Heart left ventricle (tissue), 16 donors: ENCODE measurements at places on chromosomes 5 and 9.

GRCh38 chr5:22605473-22605872 is 247.7 kb downstream of the CDH12 start:
- DNase-seq: no peak

- DNase-seq: no peak
Observed at GRCh38 chr9:10785255-10785654, 172.5 kb upstream of the PTPRD start.

GRCh38 chr9:72635197-72635596 is 113.8 kb downstream of the TMC1 start:
- no peak for DNase-seq

DNA sequence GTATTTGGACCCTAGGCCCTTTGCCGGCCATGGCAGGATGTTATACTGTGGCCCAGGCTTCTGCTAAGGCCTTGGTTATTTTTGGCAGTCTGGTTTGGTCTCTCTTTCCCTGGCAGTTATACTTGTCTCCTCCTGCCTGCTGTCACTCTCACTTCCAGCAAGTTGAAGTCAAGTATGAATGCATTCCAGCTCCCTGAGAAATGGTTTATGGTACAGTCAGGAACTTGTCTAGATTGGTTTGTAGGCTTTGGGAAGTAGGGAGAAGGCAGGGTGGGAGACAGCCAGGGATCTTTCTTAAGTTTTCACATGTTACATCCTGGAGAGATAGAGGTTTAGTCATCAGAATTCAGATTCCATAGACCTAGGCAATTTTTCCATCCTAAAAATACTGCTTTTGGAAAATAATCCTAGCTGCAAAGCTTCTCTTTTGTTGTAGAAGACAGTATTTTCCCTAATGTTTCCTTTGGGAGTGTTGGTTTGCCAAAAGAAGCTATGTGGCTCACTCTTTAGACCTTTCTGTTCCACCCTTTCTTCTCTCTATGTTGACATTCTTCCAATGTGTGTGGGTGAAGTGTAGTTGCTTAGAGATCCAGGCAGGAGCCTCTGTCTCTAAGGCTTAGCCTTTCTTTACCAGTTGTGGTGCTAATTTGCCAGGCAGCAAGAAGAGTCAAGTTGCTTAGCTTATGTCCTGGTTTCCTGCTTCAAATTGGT is 2.5 kb upstream of the KDM3B start:
- no peak for DNase-seq

DNA sequence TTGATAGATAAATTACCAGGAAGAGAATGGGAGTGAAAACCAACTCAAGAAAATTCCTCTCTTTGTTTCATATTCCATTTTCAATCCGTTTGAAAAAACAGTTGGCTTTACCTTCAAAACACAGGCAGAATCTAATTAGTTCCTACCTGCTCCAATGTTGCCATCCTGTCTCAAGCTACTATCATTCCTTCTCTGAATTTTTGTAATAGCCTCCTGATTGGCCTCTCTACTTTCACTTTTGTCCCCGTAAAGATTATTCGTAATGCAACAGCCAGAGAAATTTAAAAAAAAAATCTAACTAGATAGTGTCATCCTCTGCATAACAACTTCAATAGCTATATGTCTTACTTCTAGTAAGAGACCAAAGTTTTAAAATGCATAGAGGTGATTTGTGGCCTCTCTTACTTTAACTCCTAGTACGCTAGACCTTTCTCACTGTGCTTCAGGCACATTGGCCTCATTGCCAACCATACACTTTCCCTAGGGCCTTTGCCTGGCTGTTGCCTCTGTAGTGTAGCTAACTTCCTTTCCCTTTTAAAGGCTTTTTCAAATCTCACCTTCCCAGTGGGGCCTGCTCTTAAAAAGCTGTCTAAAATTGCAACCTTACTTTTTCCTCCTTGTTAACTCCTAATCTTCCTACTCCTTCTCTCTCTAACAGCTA is 311.3 kb upstream of the GRIN3A start:
- DNase-seq: no peak

DNA sequence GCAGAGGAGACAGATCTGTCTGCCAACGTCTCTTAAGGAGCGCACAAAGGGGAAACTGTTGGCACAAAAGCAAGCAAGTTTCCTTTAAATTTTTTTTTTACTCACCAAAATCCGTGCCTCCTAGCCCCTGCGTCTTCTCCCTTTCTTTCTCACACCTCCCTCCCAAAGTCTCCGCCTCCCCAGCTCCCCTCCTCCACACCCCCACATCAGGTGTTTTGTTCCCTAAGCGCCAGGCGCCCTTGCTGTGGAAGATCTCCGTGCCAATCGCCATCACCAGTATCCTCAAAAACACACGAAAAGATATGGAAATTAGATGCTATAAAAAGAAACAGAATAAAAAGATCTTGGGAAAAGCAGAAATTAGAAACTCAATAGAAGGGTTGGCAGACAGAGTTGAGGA is 87.6 kb downstream of the DRD1 start:
- DNase-seq: no peak

DNA sequence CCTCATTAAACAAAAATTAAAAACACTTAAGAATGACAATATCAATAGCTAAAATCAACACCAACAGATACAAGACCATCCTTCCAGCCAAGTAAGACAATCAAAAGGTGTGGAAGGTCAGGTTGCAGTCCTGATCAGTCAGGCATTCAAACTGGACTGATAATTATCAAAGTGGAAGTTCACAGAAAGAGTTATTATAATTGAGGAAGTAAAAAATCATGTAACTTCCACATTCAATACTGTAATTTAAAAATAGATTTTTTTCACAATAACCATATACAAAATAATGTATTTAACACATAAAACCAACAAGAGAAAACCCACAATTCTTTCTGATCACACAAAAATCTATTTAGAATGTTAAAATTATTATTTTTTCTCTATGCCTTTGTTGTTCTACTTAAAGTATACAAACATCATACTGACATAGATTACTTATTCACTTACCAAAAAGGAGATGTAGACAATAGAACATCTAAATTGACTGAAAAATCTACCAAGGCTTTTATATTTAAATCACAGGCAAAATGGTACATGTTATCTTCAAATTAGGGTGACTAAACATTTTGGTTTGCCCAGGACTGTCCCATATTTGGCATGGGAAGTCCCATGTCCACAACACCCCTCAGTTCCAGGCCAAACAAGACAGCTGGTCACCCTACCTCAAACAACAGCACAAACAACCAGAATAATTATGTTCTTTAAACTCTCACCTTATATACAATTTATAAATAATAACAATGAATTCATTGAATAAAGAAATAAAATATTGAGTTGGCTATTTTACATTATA is 142.5 kb upstream of the SLC24A2 start:
- no peak for DNase-seq

DNA sequence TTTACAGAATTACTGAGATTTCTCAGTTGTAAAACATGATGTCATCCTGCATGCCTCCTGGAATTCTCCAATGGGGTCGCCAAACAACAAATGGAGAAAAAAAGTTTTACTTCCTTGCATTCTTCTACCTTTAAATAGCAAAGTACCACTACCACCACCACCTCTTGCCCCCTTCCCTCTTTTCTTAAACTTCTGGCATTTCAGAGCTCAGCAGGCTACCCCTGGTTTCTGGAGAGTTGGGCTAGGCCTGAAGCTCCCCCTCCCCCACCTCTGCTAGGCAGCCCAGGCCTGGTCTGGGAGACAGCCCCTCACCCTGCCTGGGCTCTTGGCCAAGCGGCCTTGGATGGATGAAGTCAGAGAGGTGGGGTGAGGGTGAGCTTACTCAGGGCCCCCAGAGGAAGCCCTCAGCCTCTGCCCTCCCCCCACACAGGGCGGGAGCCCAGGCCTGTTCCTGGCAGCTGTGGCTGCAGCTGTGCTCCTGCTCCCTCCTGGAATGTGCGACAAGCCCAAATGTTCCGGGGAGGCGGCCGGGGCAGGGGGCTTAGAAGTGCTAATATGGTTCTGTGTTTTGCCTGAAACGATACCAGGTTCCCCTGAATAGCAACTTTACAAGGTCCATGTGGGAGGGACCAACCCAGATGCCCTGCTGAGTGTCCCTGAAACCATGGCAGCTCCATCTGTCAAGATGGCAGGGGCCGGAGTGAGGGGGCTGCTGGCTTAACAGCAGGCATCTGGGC is 6.0 kb upstream of the CCIN start:
- peak; percentile 79 for DNase-seq

DNA sequence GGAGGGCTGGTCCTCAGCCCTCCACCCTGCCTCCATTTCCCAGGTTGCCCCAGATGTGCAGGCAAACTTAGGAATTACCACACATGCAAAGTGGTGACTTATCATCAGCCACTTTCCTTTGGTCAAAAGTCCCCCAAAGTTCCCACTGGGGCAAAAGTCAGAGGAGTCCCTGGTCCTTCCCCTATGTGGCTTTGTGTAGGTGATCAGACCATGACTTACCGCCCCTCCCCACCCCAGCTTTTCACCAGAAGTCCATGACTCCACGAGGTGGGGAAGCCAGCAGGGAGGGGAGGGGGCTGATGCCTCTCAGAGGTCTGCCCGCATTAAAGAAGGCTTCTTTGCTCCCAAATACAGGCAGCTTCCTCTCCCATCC is 5.8 kb downstream of the TRAF1 start:
- no peak for DNase-seq

DNA sequence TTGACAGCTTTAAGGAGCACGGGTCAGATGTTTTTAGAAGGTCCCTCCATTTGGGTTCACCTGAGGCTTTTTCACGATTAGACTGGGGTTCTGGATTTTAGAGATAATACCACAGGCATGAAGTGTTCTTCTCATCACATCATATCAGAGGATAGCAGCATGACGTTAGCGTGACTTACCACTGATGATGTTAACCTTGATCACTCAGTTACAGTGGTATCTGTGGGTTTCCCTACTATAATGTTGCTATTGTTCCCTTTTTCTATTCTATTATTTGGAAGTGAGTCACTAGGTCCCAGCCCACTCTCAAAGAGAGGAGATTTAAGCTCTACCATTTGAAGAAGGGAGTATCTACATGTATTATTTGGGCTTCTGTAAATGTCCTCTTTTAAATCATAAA is 300.0 kb downstream of the MAST4 start:
- no peak for DNase-seq

DNA sequence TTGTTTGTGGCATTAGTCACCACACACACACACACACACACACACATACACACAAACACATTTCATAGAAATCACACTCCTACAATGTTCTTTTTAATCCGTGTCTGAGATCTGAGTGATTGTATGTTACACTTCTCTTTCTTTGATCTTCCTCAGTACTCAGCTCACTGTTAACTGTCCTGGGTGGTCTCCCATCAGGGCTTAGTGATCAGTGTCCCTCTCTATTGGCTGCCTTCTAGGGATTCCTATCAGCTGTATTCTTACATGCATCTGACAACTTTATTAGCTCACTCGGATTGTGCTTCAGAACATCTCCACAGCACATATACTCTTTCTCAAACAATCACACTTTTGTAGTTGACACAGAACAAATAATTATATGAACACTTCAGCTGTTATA is 170.2 kb upstream of the POU5F2 start:
- no peak for DNase-seq

DNA sequence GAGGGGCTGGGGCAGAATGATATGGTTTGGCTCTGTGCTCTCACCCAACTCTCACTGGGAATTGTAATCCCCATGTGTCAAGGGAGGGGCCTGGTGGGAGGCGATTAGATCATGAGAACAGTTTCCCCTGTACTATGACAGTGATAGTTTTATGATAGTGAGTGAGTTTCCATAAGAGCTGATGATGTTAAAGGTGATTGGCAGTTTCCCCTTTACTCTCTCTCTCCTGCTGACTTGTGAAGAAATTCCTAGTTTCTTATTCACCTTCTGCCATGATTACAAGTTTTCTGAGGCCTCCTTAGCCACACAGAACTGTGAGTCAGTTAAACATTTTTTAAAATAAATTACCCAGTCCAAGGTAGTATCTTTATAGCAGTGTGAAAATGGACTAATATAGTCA is 120.4 kb upstream of the CDH9 start:
- DNase-seq: no peak

GRCh38 chr5:149585910-149586309 is 4.6 kb downstream of the ARHGEF37 start:
- DNase-seq: no peak

GRCh38 chr9:29068461-29068860 is 1495.2 kb upstream of the C9orf72 start:
- DNase-seq: no peak

- DNase-seq: no peak
Observed at GRCh38 chr9:74920944-74921626, 31.6 kb downstream of the C9orf40 start.

- no peak for DNase-seq
Observed at GRCh38 chr5:44932922-44933585, 124.3 kb downstream of the MRPS30 start.

- DNase-seq: no peak
Observed at GRCh38 chr5:99349787-99350186, 421.0 kb upstream of the CHD1 start.

DNA sequence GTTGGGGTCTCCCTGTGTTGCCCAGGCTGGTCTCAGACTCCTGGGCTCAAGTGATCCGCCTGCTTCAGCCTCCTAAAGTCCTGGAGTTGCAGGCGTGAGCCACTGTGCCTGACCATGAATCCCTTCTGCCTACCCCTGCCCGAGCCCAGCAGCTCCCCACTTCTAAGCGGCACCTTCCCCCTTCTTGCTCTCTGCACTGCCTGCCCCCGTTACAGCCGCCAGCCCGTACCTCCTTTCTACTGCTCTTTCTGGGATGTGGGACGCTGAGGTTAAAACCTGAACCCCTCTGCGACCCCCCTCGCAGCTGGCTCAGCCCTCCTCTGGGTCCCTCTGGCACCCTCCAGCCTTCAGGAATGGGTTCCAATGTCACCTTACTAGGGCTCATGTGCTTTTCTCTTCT is 249.6 kb downstream of the PBX3 start:
- DNase-seq: no peak

DNA sequence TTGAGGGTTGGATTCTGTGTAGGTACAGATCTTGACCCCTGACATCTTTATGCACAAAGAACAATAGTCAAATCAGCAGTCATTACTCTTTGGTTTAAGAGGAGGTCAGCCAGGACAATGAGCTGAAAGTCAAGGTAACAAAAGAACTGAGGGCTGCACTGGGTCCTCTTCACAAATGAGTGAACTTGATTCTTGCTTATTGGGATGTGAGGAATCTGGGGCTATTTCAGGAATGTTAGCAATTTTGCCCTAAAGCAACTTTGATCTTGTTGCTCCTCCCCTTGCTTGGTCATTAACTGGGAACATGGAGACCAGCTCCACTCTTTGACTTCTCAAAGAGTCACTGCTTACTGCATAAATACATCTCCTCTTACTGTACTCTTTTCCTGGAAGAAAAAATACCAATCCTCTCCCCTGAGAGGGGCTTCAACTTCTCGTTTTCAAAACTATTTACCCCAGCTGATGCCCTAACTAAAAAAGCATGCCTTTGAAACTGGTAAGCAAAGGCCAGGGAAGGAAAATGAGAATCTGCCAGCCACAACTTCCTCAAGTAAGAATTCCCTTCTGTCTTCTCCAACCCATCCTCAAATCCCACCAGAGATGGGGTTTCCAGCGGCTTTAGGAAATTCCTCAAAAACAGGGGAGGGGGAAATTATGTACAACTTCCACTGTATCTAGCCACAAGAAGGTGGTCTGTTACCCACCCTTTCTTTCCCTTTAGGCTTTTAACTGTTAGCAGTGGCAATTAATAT is 368.3 kb downstream of the ENC1 start:
- DNase-seq: no peak

- DNase-seq: no peak
Observed at GRCh38 chr5:44933686-44934085, 124.9 kb downstream of the MRPS30 start.
